NCI-H2081 (cell line): ENCODE measurements at places on chromosomes 1 and 21.

DNA sequence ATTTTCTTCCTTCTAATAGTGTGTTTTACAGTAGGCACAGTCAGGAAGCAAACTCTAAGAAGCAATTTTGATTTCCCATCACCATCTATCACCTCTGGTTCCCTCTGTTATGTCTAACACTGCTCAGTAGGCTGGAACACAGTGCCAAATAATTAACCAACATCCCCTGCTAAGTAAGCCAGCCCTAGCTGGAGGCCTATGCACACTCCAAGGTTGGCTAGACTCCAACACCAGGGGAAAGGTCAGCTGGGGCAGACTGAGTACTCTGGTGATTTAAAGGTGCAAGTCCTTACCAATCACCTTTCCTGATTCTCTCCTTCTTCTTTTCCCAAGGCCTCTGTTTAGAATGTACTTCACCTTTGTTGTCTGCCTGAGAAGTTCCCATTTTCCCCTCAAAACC is 46.5 kb upstream of the BEND5 start:
- peak; percentile 73 for DNase-seq

DNA sequence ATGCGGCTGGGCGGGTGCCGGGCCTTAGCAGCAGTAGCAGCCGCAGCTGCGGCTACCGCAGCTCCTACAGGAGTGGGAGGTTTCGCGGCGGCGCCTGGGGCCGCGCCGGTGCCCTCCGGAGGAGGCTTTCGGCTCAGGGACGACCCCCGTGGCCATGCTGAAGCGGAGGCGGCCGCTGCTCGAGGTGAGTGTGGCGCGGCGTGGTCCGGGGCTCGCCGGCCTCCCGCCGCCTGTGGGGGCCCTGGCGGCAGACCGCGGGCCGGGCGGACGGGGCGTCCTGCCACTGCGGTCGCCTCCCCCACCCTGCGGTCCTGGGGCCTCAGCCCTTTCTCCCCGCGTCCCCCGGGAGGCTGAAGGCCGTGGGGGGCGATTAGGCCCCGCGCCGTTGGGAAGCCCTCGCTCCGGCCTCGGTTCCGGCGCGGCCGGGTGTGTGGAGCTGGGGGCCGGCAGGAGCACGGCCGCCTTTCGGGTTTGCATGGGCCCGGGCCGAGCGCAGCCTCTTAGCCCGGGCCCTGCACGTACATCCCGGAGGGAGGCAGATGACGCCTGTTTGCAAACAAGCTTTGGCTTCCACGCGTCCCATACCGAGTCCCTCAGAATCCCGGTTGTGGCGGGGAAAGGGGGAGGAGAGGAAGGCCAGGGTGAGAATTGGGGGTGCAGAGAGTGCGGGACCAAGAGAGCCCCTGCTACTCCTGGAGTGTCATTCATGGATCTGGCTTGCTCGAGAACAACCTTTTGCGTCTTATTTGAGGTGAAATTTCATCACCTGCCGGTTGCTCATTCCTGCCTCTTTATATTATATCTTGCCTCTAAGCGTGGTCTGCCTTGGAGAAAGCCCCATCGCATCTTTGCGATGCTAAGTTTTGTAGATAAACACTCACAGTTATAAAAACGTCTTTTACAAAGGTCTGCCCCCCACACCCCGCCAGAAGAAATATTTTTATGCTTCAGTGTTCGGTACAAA is 613 bp downstream of the ZFYVE9 start:
- peak; percentile 40 for DNase-seq

- no peak for DNase-seq
Observed at GRCh38 chr1:225597926-225598575, 54.9 kb downstream of the ENAH start.

DNA sequence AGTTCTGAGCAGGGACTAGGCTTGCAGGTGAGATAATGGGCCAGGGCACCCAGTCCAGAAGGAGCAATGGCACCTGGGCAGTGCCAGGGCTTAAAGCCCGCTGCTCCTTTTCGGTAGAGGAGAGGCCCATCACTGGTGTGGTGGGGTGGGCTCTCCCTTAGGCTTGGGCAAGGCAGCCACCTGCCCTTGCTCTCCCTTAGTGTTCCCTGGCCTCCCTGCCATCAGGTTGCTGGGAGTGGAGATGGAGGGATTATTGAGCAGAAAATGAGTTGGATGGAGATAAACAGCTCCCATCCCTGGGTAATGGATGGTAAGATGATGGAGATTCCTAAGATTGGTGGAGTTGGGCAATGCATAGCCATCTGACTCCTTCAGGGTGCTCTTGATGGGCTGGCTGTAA is 7.9 kb downstream of the MYOG start:
- DNase-seq, result no peak

GRCh38 chr21:40255518-40256444 is 388.5 kb downstream of the PCP4 start:
- DNase-seq, result no peak

- no peak for DNase-seq
Observed at GRCh38 chr1:227297073-227297793, 21.1 kb downstream of the CDC42BPA start.

DNA sequence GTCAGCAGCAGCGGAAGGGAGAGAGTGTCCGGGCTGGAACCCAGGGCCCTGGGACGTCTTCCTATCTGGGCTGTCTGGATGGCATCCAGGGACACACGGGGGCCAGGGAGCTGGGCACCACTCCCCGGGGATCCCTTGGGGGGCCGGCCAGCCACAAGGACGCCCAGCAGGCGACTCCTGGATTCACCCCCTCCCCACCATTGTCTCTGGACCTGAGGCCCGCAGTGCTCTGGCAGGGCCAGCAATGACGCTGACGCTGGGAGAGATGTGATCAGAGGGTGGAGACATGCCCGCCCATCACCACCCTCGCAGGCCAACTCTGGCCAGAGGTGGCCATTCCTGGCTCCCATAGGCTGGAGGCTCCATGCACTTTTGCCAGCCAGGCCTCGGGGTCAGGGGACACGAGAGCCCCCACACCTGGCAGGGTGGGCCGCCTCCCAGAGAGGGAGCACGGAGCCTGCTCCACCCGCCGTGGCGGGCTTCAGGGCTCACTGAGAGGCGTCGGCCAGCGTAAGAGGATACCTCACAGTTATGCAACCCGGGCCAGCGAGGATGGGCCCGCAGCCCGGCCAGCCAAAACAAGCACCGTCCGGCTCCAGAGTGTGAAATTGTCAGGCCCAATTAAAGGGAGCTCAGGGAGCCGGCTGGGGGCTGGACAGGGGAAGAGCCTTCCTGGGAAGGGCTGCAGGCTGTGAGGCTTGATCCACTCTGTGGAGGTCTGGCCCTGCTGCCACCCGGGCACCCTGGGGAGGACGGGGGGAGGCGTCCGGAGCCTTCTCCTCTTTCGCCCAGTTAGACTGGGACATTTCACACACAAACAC is 10.3 kb downstream of the ACTRT2 start:
- DNase-seq, result no peak

DNA sequence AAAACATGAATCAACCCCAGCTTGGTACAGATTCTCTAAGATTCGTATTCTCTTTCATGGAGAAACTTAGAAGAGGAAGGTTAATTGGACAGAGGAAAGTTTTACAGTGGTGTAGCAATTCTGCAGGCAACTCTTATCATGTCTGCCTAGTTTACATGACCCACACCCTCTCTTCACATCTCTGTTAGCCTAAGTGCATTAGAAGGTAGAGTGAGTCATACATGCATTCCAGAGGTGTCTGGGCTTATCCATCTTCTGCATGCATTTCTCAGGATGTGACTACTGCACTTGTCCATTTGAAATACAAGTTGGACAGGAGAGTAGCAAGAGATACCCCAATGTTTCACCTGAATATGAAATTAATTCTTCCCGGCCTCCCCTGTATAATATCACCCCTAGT is 578.4 kb upstream of the NCAM2 start:
- DNase-seq, result no peak

DNA sequence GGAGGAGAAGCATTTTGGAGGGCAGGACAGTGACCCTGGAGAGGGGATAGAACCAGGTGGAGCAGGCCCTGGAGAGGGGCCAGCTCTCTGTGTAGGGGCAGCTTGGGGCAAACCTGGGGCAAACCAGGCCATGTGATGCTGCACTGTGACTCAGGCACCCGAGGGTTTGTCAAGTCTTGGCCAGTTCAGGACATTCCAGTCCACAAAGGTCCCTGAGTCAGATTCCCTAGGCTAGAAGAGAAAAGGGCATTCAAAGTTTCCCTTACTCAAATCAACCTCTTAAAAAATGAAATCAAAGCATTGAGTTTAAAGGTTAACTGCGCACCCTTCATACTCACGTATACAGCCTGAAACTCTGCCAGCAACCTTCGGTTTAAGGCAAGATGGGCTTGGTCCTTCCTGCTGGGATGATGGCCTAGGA is 25.2 kb upstream of the PLA2G2C start:
- DNase-seq, result no peak

DNA sequence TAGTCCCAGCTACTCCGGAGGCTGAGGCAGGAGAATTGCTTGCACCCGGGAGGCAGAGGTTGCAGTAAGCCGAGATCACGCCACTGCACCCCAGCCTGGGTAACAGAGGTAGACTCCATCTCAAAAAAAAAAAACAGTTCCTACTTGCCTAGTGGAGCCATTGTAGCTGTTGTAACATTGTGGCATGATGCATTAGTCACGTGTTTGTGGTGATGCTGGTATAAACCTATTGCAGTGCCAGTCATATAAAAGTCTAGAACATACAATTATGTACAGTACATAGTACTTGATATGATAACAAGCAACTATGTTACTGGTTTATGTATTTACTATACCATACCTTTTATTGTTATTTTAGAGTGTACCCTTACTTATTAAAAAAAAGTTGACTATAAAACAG is 16.2 kb downstream of the KYAT3 start:
- DNase-seq, result no peak

GRCh38 chr1:56135069-56135863 is 444.1 kb downstream of the PLPP3 start:
- no peak for DNase-seq

DNA sequence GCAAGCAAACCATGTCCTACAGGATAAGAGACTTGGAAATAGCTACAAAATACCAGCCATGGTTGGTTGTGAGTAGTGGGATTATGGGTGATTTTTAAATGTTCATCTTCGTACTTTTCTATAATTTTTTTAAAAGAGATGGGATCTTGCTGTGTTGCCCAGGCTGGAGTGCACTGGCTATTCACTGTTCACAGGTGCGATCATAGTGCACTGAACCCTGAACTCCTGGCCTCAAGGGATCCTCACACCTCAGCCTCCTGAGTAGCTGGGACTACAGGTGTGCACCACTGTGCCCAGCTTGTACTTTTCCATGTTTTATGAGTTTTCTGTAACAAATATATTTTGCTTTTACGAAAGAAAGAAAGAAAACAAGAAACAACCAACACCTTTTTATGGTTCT is 224.2 kb downstream of the FOXD2 start:
- DNase-seq, result no peak

- DNase-seq, result peak; percentile 12
Observed at GRCh38 chr1:63643926-63644325, 50.7 kb downstream of the PGM1 start.

- DNase-seq, result no peak
Observed at GRCh38 chr1:78184460-78185072, 138.8 kb downstream of the GIPC2 start.

GRCh38 chr1:160095382-160096105 is 2.9 kb downstream of the IGSF8 start:
- DNase-seq, result no peak

- no peak for DNase-seq
Observed at GRCh38 chr21:36555199-36555800, 75.4 kb upstream of the CLDN14 start.

GRCh38 chr21:36186506-36187399 is 30.1 kb downstream of the DOP1B start:
- DNase-seq, result no peak

GRCh38 chr1:150194381-150195031 is 41.4 kb downstream of the ANP32E start:
- DNase-seq, result no peak

DNA sequence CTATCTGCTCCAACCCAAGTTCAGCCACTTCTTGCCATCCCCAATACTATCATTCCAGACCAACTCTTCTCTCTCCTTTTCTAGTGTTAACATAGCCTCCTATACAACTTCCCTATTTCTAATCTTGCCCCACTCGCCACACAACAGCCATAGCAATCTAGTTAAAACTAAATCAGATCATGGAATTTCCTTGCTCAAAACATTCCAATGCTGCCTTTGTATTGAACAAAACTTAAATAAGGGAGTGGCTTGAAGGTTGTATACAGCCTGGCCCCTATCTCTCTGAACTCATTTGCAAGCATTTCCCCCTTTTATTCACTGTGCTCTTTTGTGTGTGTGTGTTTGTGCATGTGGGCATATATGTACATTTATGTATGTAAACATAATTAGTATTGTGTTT is 118.1 kb upstream of the SGIP1 start:
- no peak for DNase-seq

DNA sequence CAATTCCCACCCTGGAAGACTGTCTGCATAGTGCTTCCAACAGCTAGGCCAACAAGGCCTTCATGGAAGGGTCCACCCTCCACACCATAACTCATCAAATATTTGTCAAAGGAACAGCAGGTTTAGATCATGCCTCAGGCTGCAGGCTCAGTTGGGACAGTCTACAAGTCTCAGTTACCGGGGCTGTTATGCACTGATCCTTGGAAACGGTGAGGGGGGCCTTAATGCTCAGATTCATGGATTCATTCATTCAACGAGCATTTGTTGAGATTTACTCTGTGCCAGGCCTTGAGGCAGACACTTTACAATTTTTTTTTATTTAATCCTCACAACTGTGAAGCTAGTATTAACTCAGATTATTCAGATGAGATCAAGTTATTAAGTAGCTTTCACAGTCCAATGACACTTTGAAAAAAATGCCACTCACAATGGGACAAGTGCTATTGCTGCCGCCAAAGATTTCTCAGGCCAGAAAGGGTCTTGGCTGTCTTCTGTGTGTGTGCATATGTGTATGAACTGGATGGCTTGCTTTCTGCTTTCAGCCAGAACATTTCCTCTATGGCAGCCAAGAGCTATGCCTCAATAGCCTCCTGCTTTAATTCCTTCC is 8.9 kb upstream of the C1orf216 start:
- no peak for DNase-seq

DNA sequence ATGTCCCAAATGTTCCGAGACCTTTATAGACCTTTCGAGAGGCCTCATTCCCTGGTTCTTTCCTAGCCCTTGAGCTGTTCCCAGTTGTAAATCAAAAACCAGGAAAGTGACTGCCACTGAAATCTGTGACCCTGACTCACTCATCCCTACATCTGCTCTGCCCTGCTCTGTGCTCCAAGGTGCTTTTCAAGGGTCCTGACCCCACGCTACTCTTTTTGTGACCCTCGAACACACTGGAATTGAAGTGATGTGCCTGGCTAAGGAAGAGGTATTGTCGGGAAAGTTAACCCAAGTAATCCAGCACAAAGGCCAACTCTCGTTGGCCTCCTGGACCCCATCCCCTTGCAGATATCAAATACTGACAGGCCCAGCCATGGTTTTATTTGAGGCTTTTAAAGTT is 244.4 kb downstream of the HHAT start:
- DNase-seq, result no peak

GRCh38 chr1:2639203-2639602 is 6.4 kb upstream of the MMEL1 start:
- no peak for DNase-seq

GRCh38 chr21:21057349-21058062 is 59.3 kb downstream of the NCAM2 start:
- DNase-seq, result no peak

GRCh38 chr1:38265293-38266196 is 219.0 kb upstream of the POU3F1 start:
- DNase-seq, result no peak
